ENCODE measurements at places on chromosomes 16 and 17.

GRCh38 chr17:72056727-72057290 is 64.0 kb upstream of the SOX9 start:
- peak; percentile 43 for DNase-seq

DNA sequence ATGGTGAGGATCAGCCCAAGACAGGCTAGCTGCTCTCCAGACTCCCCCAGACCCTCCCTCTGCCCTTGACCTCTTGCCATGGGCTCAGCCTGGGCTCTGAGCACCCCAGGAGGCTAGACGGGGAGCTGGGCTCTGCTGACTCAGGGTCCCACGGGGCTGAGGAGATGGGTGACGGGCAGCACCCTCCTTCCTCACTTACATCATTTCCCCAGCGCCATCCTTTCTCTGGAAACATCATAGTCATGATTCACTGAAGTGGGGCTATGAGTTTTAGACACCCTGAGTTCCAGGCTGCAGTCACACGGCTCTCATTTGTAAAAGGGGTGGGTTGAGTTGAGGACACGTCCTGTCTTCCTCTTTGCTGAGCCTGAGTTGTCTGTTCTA is 3.0 kb upstream of the ITGAX start:
- DNase-seq: no peak

GRCh38 chr16:86899151-86899550 is 320.8 kb downstream of the FOXL1 start:
- DNase-seq: no peak

- DNase-seq: no peak
These were observed 23.8 kb downstream of the TSC2 start for GRCh38 chr16:2071454-2072202.

DNA sequence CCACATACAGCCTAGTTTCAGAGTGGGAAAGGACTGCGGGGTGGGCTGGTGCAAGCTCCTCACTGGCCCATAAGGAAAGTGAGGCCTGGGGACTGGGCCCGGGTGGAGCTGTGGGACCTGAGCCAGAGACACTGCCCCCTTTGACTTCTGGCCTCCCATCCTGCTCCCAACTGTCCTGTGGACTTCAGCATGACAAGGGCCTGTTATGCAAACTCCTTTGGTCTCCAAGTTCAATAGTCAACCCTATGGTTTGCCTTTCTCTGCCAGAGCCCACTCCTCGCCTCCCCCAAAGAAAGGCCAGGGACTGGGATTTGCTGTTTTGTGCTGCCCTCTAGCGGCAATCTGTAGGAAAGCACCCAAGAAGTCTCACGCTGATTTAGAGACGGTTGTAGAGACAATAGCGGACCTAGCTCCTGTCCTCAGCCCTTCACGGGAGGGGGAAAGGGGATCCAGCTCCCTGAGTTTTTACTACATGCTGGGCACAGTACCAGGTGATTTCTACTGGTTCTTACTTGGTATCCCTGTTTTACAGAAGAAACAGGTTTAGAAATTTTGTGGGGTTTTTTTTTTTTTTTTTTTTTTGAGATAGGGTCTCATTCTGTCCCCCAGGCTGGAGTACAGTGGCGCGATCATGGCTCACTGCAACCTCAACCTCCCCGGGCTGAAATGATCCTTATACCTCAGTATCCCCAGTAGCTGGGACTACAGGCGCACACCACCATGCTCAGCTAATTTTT is 1.2 kb upstream of the TLCD3B start:
- peak; percentile 85 for DNase-seq

DNA sequence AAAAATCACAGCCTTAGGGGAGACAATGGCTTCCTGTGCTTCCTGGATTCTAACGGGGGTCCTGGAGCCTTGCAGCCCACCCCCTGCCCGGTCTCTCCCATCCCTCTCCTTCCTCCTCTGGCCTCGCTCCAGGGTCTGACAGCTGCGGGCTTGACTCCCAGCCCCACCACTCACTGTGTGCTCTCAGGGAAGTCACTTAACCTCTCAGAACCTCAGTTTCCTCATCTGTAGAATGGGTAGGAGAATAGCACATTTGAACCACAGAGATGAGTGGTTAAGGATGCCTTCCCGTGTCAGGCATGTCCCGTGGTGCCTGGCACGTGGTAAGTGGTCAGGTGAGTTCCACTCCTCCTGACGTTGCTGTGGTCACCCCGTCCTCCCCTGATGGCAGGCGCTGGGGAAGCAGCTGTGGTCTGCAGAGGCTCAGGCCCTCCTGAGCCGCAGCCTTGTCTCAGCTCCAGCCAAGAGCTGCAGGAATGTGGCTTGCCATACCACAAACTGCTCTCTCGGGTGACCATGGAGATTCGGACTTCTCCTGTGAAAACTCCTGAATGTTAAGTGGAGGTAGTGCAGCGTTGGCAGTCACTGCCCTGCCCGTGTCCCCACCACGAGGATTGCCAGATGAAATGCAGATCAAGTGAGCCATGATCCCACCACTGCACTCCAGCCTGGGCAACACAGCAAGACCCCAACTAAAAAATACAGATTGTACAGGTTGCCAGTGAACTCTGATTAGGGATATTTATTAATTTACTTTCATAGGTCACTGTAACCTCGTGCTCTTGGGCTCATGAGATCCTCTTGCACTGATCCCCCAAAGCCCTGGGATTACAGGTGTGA is 85.7 kb downstream of the NT5M start:
- DNase-seq: no peak
